WERI-Rb-1 (cell line): ENCODE measurements at places on chromosomes 16 and 17.

GRCh38 chr16:85259115-85259831, 147.0 kb upstream of the CIBAR2 start:
- no peak for DNase-seq

- DNase-seq: no peak
These were observed 12.2 kb downstream of the VASN start for GRCh38 chr16:4383591-4384444.

DNA sequence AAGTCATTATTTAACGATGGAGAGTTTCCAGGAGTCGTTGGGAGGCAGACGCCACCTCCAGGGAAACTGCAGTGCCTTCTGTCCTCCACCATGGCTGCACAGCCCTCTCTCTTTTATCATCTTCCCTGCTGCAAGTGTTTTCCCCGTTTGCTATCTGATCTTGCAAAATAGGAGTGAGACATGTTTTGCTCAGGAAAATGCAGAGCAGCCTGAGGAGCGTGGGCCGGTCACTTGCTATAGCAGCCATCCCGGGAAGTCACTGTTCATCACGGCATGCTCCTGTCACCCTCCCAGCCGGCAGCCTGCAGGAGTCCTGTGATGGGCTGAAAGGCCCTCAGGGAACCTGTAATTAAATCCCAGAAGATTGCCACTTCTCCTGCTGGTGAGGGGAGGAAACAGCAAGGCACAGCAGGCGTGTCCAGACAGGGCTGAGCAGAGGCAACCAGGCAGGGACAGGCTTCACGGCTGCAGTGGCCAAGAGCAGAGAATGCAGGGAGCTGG, 143.1 kb downstream of the GSG1L start:
- peak; percentile 95 for DNase-seq

GRCh38 chr17:52790359-52790955, 631.9 kb upstream of the CA10 start:
- no peak for DNase-seq

DNA sequence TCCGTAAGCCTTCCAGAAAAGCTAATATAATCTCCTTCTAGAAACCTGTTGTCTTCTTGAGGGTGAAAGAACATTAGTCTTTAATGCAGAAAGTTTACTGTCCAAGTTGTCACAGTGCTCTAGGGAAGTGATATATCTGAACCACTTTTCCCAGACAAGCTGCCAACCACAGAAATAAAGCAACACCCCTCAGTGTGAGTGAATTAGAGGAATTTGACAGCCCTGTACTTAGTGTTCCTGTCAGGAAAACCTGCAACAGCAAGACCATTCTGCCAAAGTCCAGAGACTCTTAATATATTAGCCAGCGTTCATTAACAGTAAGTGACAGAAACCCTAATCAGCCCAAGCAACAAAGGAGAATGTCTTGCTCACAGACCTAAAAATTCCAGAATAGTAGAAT, 137.7 kb downstream of the KATNIP start:
- no peak for DNase-seq

DNA sequence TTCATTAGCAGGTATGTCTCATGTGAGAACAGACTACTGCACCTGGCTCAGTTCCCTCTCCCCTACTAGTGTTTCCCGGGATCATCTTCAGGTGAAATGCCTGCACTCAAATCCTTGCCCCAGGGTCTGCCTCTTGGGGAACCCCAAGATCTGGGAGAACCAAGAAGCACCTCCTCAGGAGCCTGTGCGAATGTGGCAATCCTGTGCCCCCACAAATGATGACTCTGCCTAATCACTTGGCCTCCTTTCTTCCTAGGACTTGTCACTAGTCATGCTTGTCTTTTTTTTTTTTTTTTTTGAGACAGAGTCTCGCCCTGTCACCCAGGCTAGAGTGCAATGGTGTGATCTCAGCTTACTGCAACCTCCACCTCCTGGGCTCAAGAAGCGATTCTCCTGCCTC, 21.7 kb downstream of the ADAD2 start:
- no peak for DNase-seq

DNA sequence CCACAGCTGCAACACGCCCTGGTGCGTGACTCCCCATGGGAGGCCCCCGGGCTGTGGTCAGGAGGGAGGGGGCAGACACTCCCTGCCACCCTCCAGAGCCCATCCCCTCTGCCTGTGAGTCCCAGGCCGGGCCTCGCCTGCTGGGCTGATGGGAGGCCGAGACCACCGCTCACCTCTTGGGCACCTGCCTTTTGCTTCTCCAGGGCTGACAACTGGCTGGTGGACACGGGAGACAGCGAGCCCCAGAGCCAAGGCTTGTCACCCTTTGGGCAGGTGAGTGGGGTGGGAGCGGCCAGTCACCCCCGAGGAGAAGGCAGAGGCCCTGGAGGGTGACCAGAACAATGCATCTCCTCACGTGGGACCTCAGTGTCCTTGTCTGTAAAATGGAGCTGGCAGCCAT, 20.8 kb downstream of the CHMP1A start:
- no peak for DNase-seq

GRCh38 chr16:46884513-46885293, 541 bp downstream of the GPT2 start:
- DNase-seq: no peak

DNA sequence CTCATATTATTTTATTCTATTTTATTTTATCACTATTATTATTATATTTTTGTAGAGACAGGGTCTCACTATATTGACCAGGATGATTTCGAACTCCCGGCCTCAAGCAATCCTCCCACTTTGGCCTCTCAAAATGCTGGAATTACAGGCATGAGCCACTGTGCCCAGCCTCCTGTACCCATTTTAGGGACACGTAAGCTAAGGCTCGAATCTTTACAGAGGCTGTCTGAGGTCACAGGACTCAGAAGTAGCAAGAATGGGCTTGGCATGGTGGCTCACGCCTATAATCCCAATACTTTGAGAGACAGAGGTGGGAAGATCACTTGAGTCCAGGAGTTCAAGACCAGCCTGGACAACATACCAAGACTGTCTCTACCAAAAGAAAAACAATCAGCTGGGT, 12.7 kb upstream of the ABAT start:
- DNase-seq: no peak

GRCh38 chr17:48740537-48740936, 12.0 kb upstream of the HOXB13 start:
- DNase-seq: no peak

GRCh38 chr16:5066511-5066910, 755 bp upstream of the C16orf89 start:
- no peak for DNase-seq

DNA sequence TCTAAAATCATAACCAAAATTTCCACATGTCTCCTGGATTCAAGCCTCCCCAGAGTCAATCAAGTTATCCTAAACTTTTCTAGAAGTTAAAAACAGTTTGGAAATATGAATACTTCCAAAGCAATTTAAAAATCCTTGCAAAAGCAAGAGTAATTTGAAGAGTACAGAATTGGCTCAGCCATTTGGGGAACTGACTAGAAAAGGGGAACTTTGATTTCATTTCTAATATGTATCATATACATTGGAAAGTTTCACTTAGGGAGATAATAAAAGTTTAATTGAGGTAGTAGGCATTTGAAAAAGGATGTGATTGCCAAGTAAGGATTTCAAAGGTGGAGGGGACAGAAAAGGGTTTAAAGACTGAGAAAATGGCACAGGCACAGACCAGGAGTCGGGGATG, 9.0 kb upstream of the SLFN12L start:
- DNase-seq: no peak

- DNase-seq: no peak
These were observed 494.1 kb downstream of the CDH11 start for GRCh38 chr16:64627781-64628180.

DNA sequence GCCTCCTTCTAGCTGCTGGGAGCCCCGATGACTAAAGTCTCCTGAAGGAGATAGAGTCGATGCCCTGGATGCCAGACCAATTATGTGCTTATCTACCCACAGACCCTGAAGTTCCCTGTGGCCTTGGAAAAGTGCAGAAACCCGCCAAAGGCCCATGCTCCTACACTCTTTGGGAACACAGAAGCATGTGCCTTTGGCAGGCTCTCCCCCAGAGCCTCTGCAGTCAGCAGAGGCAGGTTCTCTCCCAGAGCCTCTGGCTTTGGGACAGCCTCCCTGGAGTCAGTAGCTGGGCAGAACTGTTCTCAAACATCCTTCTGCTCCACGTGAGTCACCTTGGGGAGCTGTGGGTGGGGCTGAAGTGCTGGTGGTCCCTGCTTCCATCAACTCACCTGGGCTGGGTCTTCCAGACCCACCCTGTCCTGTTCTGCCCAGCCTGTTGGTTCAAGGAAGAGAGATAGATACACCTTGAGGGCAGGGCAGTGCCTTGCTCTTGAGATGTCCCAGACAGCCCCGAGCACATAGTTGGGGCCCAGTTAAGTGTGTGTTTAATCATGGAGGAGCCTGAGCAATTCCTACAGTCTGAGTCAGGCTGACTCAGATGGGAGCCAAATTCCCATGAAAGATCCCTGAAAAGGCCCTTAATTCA, 3.2 kb upstream of the CDK5RAP3 start:
- no peak for DNase-seq

DNA sequence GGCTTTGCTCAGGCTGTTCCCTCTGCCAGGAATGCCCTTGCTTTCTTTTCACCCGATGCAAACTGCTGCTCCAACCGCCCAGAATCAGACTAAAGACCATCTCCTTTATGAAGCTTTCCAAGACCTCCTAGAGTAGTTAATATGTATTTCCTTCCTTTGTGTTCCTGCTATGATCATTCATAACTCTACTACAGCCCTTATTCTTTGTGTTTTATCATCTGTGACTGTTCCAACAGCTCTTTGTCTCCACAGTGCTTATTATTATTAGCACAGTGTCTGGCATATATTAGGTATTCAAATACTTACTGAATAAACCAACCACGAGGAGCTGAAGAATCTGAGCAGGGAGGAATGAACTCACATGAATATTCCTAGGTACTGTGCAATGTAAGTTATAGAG, 7.6 kb downstream of the PSME3IP1 start:
- DNase-seq: no peak

DNA sequence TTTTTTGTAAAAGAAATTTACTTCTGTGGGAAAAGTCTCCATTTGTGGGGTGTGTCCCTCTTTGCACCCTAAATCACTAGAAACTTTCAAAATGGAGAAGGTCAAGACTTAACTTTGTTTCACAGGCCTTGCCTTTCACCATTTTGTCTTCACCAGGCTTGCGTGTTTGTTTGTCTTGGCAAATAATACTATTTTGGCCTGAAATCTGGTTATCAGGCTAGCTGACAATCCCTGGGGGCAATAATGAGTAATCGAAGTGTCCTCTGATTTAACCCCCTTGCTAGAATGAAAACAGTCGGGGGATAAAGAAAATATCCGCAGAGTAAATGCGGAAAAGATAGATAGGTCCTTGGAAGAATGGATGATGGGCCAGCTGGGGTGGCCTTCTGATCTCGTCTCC, 34.5 kb downstream of the SLC39A11 start:
- DNase-seq: no peak
